Neural progenitor cell (in vitro differentiated cells): ENCODE measurements at places on chromosomes 1 and 21. TPM values are rescaled to one million over a fixed set of nuclear protein-coding genes. Genes with fewer than 3 reads are reported as not detected.

DNA sequence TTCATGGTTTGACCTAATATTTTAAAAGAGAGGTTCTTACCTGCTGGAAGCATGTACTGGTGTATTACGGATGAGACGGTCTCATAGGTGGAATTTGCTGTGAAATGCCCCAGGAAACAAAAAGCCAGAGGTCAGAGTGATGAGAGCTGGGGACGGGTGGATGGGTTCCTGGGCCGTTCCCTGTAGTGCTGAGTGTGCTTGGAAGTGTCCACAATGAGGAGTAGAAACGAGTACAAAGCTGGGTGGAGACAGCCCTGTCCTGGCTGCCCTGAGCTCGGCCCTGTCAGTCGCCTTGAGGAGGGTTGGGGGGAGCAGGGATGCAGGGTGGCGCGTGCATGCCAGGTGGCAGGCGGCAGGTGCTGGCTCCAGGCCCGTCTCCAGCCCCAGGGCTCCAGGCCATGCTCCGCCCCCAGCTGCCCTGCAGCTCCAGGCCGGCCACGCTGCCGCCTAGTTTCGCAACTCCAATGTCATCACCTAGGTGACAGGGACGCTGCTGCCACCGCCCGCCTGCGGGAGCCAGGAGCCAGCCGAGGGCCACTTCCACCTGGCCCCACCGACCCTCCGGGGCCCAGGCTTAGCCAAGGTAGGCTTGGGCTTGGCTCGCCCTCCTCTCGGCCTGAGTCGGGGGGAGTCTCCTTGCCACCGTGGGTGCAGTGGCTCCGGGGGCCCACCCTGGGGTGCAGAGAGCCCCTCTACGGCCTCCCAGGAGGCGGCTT, 16.4 kb downstream of the TP73 start:
- no peak for DNase-seq

DNA sequence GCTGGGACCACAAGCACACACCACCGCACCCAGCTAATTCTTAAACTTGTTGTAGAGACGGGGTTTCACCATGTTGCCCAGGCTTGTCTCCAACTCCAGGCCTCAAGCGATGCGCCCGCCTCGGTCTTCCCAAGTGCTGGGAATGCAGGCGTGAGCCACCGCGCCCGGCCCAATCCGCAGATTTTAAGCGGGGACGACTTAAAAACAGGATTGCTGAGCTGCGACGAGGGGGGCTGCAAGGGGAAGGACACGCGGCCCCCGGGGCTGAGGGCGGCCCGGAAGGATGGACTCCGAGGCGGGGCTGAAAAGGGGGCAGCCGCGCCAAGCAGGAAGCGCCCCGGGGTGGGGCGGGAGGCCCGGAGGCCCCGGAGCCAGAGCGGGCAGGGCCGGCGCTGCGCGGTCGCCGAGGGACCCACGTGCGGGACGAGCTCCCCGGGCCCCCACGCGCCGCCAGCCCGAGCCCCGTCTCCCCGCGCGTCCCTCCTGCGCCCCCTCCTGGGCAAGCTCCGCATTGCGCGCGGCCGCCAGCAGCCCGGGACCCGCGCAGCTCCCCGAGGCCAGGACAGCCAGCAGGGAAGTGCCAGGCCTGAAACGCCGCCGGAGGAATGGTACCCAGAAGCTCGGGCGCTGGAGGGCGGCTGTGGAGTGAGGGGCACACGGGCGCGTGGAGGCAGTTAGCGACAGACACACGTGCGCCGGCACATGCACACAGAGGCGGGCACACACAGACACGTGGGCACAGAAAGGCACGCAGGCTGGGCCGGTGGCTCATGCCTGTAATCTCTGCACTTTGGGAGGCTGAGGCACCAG, 5.5 kb upstream of the PRKCZ start:
- peak; percentile 82 for DNase-seq

The IQGAP3 gene
- 31.5 and 59.2 TPM in 2 replicates for total RNA-seq

- no peak for DNase-seq
Measured at GRCh38 chr1:8693107-8693506, 124.3 kb downstream of the RERE start.

GRCh38 chr1:175089136-175089718, 21.6 kb downstream of the TNN start:
- peak; percentile 18 for DNase-seq

The RNU1-2 gene
- total RNA-seq: under 0.01 TPM in 2 replicates

The ADGRL4 gene
- 0.07 and 0.31 TPM in 2 replicates for total RNA-seq

The ADORA1 gene
- 1.1 and 3.2 TPM in 2 replicates for total RNA-seq

- no peak for DNase-seq
Measured at GRCh38 chr1:40267767-40268187, 9.7 kb downstream of the ZMPSTE24 start.

The MARK1 gene
- total RNA-seq: 12.1 and 13.2 TPM in 2 replicates

DNA sequence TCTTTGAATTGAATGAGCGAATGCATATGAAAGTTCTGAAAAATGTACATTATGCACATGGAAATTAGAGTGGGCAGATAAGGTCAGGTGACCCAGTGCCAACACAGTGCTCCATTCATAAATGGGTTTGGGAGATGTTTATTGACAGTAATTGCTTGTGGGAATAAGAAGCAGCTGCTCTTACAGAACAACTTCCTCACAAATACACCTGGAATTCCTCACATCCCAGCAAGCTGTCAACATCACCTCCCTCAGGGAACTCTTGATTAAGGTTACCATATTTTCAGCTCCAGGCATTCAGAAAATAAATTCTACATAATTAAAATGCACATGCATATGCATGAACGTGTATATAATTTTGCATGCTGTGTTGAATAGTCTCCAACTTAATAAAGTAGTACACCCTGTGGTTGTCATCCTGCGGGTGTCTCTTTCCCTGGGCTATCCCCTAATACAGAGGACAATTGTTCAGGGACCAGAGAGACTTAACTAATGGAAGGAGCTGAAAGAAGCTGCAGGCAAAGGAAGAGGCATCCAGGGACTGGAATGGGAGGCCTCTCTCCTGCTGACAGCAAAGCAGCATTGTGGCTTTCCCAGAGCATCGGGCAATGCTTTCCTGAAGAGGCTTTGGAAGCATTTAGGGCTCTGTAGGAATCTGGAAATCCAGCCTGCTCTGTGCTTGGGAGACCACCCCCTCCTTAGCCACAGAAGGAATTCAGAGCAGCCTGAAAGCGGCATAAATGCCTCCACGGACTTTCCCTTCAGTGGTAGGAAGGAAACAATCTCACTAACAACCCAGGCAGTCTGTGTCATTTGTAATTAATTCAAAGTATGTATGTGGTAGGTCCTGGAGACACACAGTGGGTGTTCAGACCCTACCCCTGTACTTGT, 55.2 kb upstream of the GNG12 start:
- peak; percentile 81 for DNase-seq

The BRDT gene
- total RNA-seq: not detected in 2 replicates

GRCh38 chr1:198927129-198927528, 288.3 kb downstream of the PTPRC start:
- no peak for DNase-seq

- no peak for DNase-seq
Measured at GRCh38 chr1:169465281-169465680, 20.5 kb downstream of the SLC19A2 start.

GRCh38 chr1:43463479-43463878, 9.7 kb upstream of the HYI start:
- no peak for DNase-seq
